ENCODE measurements at places on chromosomes 12 and 14.
A peak's percentile ranks its signal among the peaks of the same experiment; 100 is the strongest.

DNA sequence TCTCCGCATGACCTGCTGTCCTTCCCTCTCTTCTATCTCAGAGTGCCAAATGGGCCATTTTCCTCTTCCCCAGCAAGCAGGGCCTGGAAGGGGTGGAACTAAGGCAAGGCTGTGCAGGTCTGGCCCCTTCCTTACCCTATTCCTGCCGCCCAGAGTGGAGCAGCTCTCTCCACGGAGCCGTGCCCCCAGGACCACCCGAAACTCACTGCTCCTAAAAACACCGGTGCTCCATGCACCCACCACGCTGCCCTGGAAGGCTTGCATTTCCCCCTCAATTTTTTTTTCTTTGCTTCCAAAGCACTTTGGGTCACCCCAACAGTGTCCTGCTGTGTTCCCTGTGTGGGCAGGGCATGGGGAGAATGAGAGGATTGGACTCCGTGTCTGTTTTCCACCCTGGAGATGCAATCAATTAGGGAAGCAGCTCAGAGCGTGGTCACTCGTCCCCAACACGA is 48.5 kb upstream of the MEG3 start:
- no peak for DNase-seq

GRCh38 chr14:96285667-96286066 is 29.7 kb downstream of the BDKRB1 start:
- no peak for DNase-seq

- DNase-seq: no peak
Measured at GRCh38 chr14:72450473-72451044, 443.3 kb downstream of the DPF3 start.

DNA sequence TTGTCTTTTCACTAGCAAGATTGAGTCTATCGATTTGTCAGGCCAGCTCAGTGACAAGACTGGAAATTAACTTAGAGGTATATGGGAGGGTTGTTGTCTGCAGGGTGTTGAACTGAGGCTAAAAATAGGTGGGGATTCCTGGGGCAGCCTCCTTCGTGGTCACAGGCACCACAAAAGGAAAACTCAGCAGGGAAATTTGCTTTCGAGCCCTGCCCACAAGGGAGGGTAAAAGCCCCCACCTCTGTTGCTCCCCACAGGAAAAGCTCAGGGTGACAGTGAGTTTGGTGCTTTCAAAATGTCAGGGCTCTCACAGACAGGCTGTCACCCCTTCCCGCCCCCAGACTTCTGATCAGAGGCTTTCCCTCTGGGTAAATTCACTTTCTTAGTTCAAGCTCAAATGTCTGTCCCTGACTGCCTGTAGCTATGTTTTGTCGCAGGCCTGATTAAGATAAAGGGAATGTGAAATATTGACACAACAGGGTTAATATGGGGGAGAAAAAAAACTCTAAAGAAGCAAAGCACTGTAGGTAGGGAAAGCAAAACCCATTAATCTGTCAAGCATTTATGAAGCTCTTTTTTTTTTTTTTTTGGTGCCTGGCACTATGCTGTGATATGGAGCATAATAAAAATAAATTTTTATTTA is 11.7 kb upstream of the NFKBIA start:
- DNase-seq: peak; percentile 51

GRCh38 chr14:75981426-75982265 is at the start of gene TGFB3:
Gene TGFB3, minus strand, starts transcription at chr14:75981995. Its CDS starts 1,102 bp downstream, at chr14:75980893.
- peak; percentile 32 for DNase-seq

DNA sequence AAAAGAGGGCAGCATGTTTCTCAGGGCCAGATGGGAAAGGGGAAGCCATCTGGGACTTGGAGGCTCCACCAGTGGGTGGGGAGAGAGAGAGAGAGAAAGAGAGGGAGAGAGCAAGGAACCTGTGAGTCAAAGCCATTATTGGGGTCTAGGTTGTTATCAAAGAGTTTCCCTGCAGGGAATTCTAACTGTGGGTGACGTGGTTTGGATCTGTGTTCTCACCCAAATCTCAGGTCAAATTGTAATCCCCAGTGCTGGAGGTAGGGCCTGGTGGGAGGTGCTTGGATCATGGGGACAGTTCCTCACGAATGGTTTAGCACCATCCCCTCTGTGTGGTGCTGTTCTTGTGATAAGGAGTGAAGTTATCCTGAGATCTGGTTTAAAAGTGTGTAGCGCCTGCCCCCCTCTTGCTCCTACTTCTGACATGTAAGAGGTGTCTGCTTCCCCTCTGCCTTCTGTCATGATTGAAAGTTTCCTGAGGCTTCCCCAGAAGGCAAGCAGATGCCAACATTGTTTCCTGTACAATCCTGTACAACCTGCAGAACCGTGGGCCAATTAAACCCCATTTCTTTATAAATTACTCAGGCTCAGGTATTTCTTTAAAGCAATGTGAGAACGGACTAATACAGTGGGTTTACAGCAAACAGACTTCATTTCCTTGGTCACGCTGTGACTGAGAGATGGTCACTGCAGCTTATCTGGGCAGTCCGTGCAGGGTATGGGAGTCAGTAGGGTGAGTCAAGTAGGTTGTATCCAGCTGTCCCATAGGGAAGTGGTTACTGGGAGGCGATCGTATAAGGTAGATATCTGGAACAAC is 52.4 kb downstream of the CCDC91 start:
- DNase-seq: no peak

- no peak for DNase-seq
Measured at GRCh38 chr14:94003397-94003796, 6.3 kb downstream of the CCDC197 start.

DNA sequence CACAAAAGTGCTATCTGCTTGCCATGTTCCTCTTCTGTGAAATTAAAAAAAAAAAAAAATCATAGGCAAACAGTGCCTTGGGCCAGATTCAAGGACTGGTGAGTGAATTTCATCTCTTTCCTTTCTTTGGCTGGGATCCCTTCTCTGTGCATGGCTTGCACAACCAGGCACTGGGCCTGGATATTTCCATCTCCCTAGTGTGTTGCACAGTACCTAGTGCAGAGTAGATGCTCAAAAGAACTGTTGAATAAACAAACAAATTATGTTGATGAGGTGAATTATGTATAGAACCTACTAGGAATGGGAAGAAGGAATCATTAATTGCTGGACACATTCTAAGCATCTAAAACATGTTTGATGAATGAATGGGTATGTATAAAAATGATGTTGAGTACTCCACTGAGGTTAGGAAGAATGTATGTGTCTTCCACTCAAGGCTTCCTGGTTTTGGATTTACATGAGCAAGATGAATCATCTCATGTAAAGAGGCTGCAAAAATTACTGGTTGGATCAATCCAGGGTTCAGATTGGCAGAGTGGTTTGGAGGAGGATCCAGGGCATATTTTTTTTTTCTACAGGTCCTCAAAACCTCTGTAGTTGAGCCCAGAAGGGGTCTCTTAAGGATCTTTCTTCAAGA is 93.2 kb downstream of the EMP1 start:
- no peak for DNase-seq

GRCh38 chr14:67263499-67264149 is 22.4 kb downstream of the PALS1 start:
- DNase-seq: no peak

GRCh38 chr12:116595186-116595585 is 36.0 kb downstream of the MAP1LC3B2 start:
- DNase-seq: no peak

GRCh38 chr12:17954788-17955187 is 135.2 kb downstream of the RERGL start:
- no peak for DNase-seq

GRCh38 chr14:30260833-30261607 is 297.9 kb upstream of the G2E3 start:
- no peak for DNase-seq

Data from stimulated activated CD4-positive, alpha-beta T cell treated with anti-CD3 and anti-CD28 coated beads, Interleukin-2, amount 100 ng/mL, for 48 hours (primary cell).